ENCODE measurements at places on chromosomes 13 and 19.

GRCh38 chr19:15293781-15294491 is 38.4 kb downstream of the BRD4 start:
- peak; percentile 49 for DNase-seq

GRCh38 chr13:86986448-86986847 is 684.7 kb upstream of the SLITRK5 start:
- no peak for DNase-seq

- no peak for DNase-seq
Observed at GRCh38 chr13:31090961-31091624, 70.6 kb downstream of the HSPH1 start.

GRCh38 chr13:76929851-76930374 is 18.4 kb upstream of the ACOD1 start:
- no peak for DNase-seq

- peak; percentile 42 for DNase-seq
Observed at GRCh38 chr13:26377038-26377437, 123.1 kb downstream of the CDK8 start.

- DNase-seq, result no peak
Observed at GRCh38 chr13:68690567-68690966, 1417.1 kb upstream of the ATXN8OS start.

DNA sequence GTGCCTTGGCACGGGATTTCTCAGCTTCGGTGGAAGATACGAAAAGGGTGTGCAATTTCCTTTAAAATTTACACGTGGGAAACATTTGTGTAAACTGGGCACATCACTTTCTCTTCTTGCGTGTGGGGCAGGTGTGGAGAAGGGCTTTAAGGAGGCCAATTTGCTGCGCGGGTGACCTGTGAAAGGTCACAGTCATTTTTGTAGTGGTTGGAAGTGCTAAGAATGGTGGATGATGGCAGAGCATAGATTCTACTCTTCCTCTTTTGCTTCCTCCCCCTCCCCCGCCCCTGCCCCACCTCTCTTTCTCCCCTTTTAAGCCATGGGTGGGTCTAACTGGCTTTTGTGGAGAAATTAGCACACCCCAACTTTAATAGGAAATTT is 7.2 kb downstream of the SLITRK5 start:
- DNase-seq, result no peak

GRCh38 chr13:21065686-21066085 is 4.3 kb upstream of the LATS2 start:
- no peak for DNase-seq

DNA sequence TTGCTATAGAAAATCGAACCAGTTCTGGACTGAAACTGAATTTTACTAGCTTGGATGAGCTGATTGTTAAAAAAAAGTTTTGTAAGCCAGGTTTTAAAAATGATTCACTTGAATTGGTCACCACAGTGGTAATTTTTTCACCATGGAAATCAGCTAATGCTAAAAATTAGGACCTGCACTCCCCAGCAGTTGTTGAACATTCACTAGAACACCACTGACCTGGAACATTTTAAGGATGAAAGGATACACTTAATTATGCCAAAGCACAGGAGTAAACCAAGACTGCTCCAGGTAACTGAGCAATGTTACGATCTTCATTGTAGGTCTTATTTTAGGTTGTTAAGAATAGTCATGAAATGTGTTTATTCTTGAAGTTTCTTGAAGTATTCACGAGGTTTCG is 1342.6 kb upstream of the SPRY2 start:
- DNase-seq, result no peak

GRCh38 chr19:48619692-48620585 is 633 bp downstream of the SPHK2 start:
- DNase-seq, result peak; percentile 26

DNA sequence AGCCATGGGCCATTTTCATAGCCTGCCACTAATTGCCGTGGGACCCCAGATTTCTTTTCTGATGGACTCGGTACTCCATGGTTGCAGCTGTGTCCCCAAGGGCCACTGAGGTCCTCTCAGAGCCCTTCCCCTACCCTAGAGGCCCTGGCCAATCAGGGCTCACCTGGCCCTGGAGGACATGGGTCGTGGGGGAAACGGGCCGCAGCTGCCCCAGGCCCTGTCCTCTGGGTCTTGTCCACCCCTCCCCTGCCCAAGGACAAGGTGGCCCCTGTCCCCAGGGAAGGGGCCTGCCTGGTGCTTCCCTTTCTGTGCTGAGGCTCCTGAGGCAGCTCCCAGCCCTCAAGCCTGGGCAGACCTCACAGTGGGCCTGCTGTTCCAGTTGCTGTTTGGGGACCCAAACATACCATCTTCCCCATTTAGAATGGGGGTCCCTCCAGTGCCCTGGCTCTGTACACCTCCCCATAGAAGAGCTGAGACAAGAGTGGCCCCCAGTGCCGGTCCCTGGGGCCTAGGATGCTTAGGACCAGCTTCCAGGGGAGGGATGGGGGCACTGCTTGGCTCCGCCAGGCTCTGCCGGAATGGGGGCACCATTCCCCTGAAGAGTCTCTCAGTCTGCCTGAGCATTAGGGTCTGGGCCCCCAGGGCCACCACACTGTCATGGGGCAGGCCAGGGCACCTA is 3.2 kb downstream of the RAB11B start:
- no peak for DNase-seq

DNA sequence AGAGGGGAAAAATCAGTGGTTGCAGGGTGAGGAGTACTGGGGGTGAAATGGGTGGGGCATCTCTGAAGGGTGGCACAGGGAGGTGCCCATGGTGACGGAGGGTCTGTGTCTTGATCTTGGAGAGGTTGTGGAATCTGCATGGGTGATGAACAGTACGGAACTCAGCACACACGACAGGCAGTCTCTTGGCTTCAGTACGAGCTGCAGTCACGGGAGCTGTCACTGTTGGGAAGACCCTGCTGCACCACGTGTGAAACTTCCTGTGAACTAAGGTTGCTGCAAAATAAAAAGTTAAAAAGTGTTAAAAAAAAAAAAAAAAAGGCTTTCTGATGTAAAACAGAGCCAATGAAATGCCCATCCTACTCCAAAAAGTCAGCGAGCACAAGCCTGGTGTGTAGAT is 34.3 kb downstream of the TEX29 start:
- no peak for DNase-seq

- no peak for DNase-seq
Observed at GRCh38 chr19:1274852-1275259, 474 bp upstream of the FAM174C start.

GRCh38 chr19:9721861-9722260 is 46.7 kb downstream of the ZNF846 start:
- DNase-seq, result peak; percentile 11

- DNase-seq, result no peak
Observed at GRCh38 chr19:56839652-56840450, 675 bp downstream of the PEG3 start.

DNA sequence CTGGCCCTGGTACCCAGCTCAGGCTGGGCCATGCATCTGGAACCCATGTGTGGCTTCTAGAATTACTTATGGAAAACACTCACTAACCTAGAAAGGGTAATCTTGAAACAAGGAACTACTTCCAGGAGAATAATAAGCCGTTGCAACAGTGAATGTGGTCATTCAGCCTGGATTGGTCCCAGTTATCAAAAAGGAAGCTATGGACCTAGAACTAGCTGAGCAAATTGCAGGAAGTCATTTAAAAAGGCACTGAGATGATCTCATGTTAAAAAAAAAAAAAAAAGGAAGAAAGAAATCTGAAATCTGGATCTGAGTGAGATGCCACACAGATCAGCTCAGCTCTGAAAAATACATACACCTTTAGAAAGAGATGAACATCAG is 59.6 kb downstream of the DCT start:
- DNase-seq, result no peak

- no peak for DNase-seq
Observed at GRCh38 chr19:19054939-19055440, 8.8 kb upstream of the SLC25A42 start.

- peak; percentile 77 for DNase-seq
Observed at GRCh38 chr19:46546194-46546896, 50.7 kb upstream of the PNMA8B start.

- no peak for DNase-seq
Observed at GRCh38 chr13:64753233-64754000, 2476.7 kb downstream of the PCDH9 start.

- DNase-seq, result no peak
Observed at GRCh38 chr13:112683581-112683980, 6.3 kb upstream of the ATP11A start.

DNA sequence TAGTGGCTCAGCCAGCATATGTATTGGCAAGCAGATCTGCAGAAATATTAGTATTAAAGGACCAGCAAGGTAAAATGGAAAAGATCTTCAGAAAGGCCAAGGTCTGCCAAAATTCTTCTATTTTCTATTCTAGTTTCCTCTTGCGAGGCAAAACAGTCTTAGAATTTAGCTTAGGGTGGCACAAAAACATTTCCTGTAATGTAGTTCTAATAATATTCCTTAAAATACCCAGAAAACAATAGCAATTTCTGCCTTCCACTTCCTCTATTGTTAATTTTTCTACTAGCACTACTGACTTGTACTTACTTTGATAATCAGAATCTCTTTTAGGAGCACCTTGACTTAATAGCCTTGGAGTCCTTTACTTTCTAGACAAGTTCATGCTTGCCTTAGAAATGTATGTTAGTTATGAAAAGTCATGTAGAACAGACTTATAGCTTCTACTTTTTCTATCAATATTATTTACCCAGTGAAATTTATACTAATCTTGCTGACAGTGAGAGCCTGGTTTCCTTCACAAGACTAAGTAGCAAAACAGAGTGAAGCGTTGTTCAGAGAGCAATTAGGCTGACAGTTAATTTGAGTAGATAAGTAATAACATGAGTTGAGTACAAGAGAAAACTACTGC is 23.9 kb upstream of the LPAR6 start:
- DNase-seq, result peak; percentile 8

DNA sequence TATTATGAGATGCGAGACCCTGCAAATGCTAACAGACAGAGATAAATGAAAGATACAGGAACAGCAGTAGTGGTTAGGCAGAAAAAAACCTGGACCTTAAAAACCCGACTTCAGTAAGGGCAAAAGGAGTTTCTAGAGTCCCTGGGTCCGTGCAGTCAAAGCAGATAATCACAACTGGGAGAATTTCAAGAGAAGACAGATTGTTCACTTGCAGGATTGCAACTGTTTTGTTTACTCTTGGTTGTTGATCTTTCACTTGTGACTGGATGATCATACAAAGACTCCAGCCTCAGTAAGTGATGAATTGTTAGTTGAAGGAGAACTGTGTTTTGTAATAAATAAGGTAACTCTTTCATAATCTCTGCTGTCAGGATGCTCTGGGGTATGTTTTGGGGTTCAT is 135.1 kb downstream of the GPC6 start:
- no peak for DNase-seq

GRCh38 chr13:94620286-94620896 is 18.7 kb downstream of the GPR180 start:
- peak; percentile 60 for DNase-seq
